ENCODE measurements at places on chromosomes 16 and 17.

- DNase-seq = no peak
These were observed 879.7 kb upstream of the EEF2KMT start for GRCh38 chr16:5977329-5977728.

- no peak for DNase-seq
These were observed 143.2 kb downstream of the RPTOR start for GRCh38 chr17:80687839-80688238.

- DNase-seq = no peak
These were observed 41.3 kb upstream of the ZCCHC14 start for GRCh38 chr16:87534030-87534653.

DNA sequence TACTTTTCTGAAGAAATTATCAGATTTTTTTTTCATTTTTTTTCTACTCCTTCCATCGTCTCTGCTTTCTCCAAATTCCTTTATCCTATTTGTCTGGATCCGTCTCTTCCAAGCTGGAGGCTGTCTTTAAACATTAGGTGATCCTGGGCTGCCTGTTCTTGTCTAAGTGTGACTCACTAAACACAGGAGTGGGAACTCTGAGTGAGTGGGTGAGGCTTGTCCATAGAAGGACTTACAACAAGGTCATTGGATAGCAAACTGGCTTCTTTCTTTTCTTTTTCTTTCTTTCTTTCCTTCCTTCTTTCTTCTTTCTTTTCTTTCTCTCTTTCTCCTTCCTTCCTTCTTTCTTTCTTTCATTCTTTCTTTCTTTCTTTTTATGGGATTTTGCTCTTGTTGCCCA lies 18.2 kb downstream of the ALOX15 start:
- no peak for DNase-seq

- no peak for DNase-seq
These were observed 189.9 kb downstream of the FTO start for GRCh38 chr16:53893731-53894435.

DNA sequence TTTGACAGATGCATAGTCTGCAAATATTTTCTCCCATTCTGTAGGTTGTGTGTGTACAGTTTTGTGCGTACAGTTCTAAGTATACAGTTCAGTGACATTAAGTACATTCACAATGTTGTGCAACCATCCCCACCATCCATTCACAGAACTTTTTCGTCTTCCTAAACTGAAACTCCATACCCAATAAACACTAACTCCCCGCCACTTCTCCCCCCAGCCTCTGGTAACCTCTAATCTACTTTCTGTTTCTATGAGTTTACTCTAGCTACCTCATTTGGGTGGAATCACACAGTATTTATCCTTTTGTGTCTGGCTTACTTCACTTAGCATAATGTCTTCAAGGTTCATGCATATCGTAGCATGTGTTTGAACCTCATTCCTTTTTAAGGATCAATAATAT lies 14.3 kb downstream of the PIK3R5 start:
- DNase-seq = no peak

GRCh38 chr17:37082311-37082860 lies 133.6 kb downstream of the AATF start:
- DNase-seq = no peak

DNA sequence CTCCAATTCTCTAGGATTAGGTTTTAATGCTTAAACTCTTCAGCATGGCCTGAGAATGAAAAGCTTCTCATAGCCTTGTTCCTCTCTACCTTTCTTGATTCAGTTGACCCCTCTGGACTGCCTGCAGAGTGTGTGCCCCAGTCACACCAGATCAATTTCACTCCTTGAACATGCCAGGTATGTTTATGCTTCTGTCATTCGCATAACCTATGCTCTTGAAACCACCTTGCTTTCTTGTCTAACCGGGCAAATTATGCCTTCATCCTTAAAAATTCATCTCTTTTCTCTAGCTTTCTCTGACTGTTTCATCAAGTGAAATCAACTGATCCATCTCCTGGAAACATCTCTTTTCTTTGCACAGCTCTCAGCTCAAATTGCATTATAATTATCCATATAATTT lies 42.3 kb downstream of the CDH11 start:
- no peak for DNase-seq

- no peak for DNase-seq
These were observed 291.2 kb downstream of the CDH11 start for GRCh38 chr16:64830653-64831052.

DNA sequence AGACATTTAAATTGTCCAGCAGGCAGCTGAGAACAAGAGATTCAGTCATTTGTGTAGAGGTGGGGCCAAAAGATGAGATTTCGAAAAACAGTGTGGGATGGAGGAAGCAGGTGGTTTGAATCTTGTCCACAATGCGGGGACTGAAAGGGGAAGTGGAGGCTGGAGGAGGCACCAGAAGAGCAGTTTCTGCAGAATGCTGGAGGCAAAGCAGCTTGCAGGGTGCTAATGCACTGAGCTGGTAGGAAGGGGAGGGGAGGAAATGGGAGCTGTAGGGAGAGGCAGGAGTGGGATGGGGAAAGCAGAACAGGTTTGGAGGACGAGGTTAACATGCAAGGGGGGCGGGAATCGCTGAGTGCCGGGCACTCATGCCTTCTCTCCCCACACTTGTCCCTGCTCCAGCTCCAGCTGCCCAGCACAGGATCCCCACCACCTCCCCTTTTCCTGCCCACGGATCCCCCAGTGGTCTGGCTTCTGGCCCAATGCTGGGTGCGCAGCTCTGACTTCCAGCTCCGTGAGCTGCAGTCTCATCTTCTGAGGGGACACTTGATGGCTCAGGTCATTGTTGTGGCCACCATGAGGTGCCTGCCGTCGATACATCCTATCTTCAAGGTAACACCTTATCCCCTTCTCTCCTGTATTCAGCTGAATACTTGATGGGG lies 9.4 kb downstream of the C17orf100 start:
- no peak for DNase-seq

DNA sequence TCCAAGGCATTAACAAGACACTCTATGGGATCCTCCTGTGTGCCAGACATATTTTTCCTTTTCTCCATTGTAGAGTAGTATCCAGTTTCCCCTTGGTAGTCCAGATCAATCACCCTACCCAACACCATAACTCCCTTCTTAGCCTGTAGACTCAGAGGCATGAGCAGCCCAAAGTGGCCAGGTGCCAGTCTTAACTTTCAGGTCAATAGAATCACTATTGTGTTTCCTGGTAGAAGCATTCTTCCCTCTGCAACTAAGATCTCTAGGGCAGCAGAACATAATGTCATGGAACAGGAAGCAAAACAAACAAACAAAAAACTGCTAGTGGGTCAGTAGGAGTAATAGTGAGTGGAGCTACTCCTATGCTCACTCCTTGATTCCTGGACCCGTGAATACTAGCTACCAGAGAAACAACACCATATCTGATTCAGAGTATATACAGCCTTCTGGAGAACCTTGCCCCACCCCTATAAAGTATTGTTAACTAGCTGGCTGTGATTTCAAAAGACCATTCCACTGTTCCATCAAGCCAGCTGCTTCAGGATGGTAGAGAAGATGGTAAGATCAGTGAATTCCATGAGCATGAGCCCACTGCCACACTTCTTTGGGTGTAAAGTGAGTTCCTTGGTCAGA lies 11.2 kb upstream of the CLEC19A start:
- DNase-seq = no peak

DNA sequence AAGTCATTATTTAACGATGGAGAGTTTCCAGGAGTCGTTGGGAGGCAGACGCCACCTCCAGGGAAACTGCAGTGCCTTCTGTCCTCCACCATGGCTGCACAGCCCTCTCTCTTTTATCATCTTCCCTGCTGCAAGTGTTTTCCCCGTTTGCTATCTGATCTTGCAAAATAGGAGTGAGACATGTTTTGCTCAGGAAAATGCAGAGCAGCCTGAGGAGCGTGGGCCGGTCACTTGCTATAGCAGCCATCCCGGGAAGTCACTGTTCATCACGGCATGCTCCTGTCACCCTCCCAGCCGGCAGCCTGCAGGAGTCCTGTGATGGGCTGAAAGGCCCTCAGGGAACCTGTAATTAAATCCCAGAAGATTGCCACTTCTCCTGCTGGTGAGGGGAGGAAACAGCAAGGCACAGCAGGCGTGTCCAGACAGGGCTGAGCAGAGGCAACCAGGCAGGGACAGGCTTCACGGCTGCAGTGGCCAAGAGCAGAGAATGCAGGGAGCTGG lies 143.1 kb downstream of the GSG1L start:
- no peak for DNase-seq

- DNase-seq = no peak
These were observed 11.0 kb upstream of the PLCG2 start for GRCh38 chr16:81767987-81768592.

DNA sequence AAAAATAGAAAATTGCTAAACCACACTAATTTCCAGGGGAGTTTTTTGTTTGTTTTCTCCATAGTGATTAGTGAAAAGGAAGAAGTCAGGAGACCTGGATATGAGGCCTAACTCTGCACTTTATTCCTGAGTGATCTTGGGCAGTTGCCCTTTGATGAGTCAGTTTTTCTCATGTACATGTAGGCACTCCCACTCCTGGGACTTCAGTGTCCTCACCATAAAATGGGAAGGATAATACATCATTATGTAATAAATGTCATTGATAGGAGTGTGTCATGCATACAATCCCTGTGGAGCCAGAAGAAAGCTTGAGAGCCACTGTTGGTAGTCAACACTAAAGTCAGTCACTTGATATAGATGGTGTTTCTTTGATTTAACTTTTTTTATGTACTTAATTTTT lies 32.5 kb downstream of the WIPF2 start:
- no peak for DNase-seq

- no peak for DNase-seq
These were observed 611 bp downstream of the RRAD start for GRCh38 chr16:66924527-66925321.

- DNase-seq = no peak
These were observed 22.7 kb downstream of the YPEL2 start for GRCh38 chr17:59353936-59354755.

DNA sequence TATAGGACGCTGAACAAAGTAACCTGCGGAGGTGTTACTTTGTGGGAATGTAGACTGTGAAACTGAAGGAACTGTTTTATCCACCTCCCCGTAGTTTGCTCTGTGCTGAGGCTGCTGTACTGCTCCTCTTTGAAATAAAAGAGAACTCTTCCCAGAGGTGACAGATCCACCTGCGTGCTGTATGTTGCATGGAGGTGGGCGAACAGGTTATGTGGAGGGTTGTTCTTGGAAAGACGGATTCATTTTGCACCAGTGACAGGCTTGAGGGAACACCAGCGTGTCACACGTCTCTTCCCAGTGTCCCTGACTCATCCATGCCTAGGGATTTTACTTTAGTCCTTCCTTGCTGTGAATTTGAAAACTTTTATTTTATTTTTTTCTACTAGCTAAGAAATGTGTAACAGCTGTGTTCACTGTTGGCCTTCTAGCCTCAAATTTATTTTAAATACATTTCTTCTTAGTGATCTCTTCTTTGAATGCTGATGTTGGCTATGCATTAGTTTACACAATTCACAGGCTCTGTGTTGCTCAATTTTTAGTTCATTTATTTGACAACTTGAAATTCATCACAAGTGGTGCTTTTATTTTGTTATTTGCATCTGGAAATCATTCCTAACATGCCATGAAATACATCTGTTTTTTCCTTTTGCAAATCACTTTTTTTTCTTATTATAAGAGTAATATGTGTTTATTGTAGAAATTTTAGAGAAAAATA lies 512.4 kb downstream of the CDH13 start:
- no peak for DNase-seq

DNA sequence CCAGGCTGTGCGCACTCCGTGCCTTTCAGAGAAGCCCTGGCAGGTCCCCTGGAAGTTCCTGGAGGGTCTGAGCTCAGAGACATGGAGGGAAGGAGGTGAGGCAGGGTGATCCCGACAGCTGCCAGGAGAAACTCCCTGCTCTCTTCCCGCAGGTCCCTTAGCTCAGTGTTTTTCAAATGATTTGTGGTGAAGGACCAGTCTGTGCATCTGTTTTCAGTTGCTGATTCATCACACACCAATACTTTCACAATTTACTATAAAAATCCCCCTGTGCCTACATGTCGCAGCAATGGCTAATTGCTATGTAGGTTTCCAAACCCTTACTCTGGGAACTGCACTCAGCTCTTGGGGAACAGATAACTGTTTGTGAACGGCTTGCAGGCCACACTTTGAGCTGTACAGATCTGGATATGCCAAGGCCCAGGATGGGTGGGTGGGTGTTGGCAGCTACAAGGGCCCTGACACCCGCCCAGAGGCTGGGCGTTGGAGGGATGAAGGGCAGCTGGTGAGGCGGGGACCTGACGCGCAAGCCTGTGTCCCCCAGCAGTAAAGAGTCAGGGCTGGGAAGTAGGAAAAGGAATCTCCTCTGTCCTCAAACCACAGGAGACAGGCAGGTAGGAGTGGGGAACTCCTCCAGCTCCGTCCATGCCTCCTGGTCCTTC lies 20.5 kb upstream of the EMP2 start:
- no peak for DNase-seq

DNA sequence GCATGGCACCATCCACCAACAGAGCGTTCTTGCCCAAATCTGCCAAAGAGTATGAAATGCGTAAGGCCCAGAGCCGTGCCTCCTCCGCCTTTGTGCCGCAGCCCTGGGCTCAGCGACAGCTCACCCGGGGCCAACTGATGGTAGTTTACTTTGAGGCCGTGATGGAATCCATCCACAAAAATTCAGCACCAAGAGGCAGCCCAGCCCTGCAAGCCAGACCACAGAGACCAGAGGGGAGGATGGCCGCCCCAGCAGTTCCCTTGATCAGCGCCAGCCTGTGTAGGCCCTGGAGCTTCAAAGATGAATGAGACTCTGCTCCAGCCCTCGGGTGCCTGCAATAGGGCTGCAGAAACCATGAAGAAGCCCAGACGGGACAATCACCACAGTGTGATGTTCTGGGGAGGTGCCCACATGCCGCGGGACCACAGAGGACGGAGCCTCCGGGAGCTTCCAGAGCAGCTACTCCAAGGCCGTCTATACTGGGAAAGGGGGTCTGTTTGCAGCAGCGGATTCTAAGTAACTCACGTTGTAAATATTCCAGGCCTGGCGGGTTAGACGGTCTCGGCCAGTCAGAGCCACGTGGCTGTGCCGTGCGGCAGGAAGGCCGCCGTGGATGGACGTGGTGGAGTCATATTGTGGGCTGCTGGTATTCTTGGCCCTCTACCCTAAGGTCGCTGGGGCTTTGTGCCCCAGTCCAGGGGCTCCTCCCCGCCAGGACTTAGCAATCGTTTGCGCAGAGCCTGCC lies 80.3 kb downstream of the RBFOX3 start:
- no peak for DNase-seq

DNA sequence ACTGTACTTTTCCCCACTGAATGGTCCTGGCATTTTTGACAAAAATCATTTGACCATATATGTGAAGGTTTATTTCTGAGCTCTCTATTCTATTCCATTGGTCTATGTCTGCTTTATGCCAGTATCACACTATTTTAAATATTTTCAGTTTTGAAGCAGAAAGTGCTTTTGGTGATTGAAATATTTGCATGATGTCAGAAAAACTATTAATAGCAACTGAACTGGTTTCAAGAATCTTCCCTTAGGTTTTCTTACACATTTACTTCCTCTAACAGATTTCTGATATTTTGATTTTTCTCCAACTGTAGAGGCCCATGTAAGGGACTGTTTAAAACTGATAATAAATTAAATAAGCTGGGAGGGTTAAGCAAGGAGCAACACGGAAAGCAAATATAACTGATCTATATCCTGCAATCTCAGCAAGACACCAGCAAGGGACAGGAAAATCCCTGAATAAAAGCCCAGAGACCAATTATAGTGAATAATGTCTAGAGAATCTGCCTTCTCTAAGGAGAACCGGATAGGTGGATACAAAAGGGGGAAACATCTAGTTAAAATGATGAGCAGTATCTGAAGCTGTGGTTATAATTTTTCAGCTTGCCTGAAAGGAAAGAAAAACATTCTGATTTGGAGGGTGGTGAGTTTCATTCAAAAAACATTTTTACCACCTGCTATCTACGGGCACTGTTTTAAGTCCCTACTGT lies 80.9 kb upstream of the STAC2 start:
- DNase-seq = no peak

- DNase-seq = no peak
These were observed 4.0 kb upstream of the METRNL start for GRCh38 chr17:83075270-83075880.
